ENCODE measurements at places on chromosomes 3 and 15.

- H3K4me1 ChIP-seq: peaks cover 26% of the 10 kb centered on the region
- H3K4me3 ChIP-seq: no peak overlapping the region
- no peak for DNase-seq
- no peaks in the 10 kb centered on the region for H3K27me3 ChIP-seq
- H3K36me3 ChIP-seq: peaks cover 4% of the 10 kb centered on the region
Measured at GRCh38 chr3:119644481-119644880, 15.9 kb downstream of the POPDC2 start.

- DNase-seq: no peak
- peaks cover 2% of the 10 kb centered on the region for H3K27me3 ChIP-seq
- no peak overlapping the region for H3K27ac ChIP-seq
- H3K4me1 ChIP-seq: no peaks in the 10 kb centered on the region
- no peak overlapping the region for H3K4me3 ChIP-seq
Measured at GRCh38 chr15:100147828-100148227, 193.9 kb downstream of the ADAMTS17 start.

- H3K36me3 ChIP-seq: no peaks in the 10 kb centered on the region
- no peaks in the 10 kb centered on the region for H3K4me1 ChIP-seq
- H3K27ac ChIP-seq: no peak overlapping the region
- H3K27me3 ChIP-seq: no peaks in the 10 kb centered on the region
- no peak overlapping the region for H3K4me3 ChIP-seq
- DNase-seq: no peak
Measured at GRCh38 chr3:128378631-128379347, 87.9 kb downstream of the DNAJB8 start.

- H3K4me3 ChIP-seq: no peak overlapping the region
- no peak for DNase-seq
- no peaks in the 10 kb centered on the region for H3K36me3 ChIP-seq
- H3K27me3 ChIP-seq: peaks cover 27% of the 10 kb centered on the region
Measured at GRCh38 chr3:194561306-194561974, 71.8 kb downstream of the TMEM44 start.

GRCh38 chr15:100941536-100941935, 22.4 kb downstream of the LRRK1 start:
- no peak overlapping the region for H3K27ac ChIP-seq
- no peak overlapping the region for H3K4me3 ChIP-seq
- no peak for DNase-seq
- H3K36me3 ChIP-seq: no peaks in the 10 kb centered on the region
- H3K27me3 ChIP-seq: peaks cover 2% of the 10 kb centered on the region

- DNase-seq: no peak
- peaks cover 9% of the 10 kb centered on the region for H3K4me1 ChIP-seq
- H3K27me3 ChIP-seq: peaks cover 11% of the 10 kb centered on the region
- no peaks in the 10 kb centered on the region for H3K36me3 ChIP-seq
- H3K4me3 ChIP-seq: no peak overlapping the region
Measured at GRCh38 chr3:126974756-126975155, 8.2 kb upstream of the PLXNA1 start.
